ENCODE measurements at places on chromosomes 3 and 15. TPM values are rescaled to one million over a fixed set of nuclear protein-coding genes. Genes with fewer than 3 reads are reported as not detected.

DNA sequence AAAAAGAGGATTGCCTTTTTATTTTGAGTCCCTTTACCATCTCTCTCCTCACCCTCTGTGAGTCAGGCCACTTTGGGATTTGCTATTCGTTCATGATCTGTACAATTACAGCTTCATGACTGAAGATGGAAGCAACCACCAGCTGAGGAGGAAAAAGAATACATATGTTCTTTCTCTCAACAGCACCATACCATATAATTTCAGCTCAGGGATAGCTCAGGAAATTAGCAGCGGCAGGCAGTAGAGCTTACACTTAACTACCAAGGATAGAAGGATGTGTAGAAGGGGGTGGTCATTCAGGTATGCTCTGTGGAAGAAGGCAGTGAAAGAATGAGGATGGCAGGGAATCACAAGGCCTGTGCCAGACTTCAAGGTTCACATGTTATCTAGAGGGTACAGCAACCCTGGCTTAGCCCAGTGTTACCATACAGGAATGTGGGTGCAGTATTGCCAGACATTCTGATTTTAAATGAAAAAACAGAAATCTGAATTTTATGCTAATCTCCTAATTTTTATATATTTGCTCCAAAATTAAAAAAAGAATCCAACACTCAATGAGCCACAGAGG is 17.9 kb downstream of the PLS1 start:
- H3K4me1 ChIP-seq: no peaks in the 10 kb centered on the region
- no peak overlapping the region for H3K27ac ChIP-seq
- H3K36me3 ChIP-seq: no peaks in the 10 kb centered on the region
- no peak overlapping the region for H3K4me3 ChIP-seq
- DNase-seq: no peak

- no peaks in the 10 kb centered on the region for H3K27me3 ChIP-seq
- H3K27ac ChIP-seq: no peak overlapping the region
- no peak overlapping the region for H3K4me3 ChIP-seq
- peaks cover 59% of the 10 kb centered on the region for H3K36me3 ChIP-seq
These were observed 4.7 kb downstream of the ATRIP start for GRCh38 chr3:48451270-48451669.

DNA sequence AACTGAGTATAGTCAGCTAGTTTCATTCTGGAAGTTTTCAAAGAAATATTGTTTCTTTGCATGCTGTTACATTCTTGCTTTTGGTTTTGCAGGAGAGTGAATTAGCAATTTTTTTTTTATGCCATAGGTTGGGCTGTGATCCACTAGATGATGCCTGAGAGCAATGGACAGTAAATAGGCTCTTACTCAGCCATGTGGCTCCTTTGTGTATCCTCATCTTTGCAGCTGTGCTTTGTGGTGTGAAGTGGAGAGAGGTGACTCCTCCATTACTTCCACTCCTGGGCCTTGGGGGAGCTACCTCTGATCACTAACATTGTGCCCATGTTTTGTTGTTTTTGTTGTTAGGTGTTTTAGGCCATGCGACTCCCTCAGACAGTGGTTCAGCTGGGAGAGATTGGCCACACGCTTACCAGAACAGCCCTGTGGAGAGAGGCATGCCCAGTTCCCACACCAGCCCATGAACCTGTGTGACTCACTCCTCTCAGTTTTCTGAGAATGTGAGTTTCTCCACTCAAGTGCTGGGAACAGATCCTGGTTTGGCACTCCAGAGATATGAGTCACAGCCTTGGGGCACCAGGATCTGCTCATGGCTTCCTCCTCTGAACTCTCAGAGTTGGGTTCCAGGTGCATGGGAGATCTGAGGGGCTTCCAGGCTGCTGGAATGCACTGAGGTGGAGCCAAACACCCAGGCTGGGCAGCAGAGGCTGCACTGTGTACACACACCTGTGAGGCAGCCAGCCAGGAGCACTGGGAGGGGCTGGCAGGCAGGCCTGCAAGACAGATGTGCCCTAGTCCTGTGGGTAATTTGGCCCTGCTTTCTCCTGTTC is 785.3 kb downstream of the ROBO2 start:
- no peak for DNase-seq
- H3K36me3 ChIP-seq: no peaks in the 10 kb centered on the region
- H3K27ac ChIP-seq: no peak overlapping the region
- H3K27me3 ChIP-seq: no peaks in the 10 kb centered on the region
- no peak overlapping the region for H3K4me3 ChIP-seq
- no peaks in the 10 kb centered on the region for H3K4me1 ChIP-seq

DNA sequence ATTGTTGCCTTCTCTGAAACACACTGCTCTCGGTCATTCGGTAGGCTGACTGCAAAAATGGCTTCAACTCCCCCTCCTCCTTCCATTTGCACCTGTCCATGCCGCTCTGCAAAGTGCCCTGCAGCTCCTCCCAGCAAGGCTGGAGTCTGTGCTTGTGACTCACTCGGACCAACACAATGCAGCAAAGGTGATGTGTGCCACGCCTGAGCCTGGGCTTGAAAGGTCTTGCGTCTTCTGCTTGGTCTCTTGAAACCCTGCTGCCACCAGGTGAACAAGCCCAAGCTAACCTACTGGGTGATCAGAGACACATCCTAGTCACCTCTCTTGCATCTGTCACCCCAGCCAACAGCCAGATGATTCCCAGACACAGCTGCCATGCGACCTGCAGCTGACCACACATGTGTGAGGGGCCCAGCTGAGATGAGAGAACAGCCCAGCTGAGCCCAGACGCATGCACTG is 71.1 kb downstream of the MGLL start:
- no peaks in the 10 kb centered on the region for H3K36me3 ChIP-seq
- H3K4me3 ChIP-seq: no peak overlapping the region
- peaks cover 2% of the 10 kb centered on the region for H3K27me3 ChIP-seq
- peaks cover 40% of the 10 kb centered on the region for H3K4me1 ChIP-seq
- DNase-seq: no peak

DNA sequence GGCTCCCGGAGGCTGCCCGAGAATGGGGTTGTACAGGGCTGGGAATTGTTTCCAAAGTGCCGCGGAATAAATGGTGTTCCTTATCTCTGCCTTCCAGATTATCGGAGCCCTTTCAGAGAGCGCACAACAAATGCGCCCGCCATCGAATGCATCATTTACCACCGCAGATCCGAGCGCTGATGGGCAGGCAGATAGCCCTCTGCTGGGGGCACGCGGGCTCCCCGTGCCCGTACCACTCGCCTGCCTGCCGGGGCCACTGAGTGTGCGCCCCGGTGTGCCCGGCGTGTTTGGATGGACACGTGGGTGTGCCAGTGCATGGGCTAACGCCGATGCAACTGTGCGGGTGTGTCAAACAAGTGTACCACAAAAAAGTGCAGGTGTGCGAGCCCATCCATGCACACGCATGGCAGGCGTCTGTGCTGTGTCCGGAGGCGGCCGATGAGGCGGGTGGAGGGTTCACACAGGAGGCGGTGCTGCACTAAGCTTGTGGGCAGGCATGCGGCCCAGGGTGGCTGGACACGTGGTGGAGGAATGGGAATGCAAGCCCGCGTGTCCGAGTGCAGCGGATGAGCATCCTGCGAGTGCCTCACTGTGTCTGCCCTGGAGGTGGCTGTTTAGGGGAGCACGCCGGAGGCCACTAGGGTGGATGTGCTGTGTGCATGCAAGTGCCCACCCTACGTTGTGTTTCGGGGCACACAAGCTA is 3.8 kb upstream of the GATA2 start:
- DNase-seq: no peak
- peaks cover 61% of the 10 kb centered on the region for H3K27me3 ChIP-seq
- no peak overlapping the region for H3K27ac ChIP-seq
- H3K4me3 ChIP-seq: peak overlapping the region; percentile 71

- peak within 1 kb of the TSS; percentile 85 for H3K27ac ChIP-seq
- no peaks in the 10 kb centered on the region for H3K27me3 ChIP-seq
- peaks cover 18% of the 10 kb centered on the region for H3K36me3 ChIP-seq
- H3K4me3 ChIP-seq: peak within 1 kb of the TSS; percentile 95
These were observed at the start of gene ARHGEF3 for GRCh38 chr3:56801662-56802377. Gene ARHGEF3 (minus strand): TSS chr3:56801949. CDS start chr3:56801798, 151 bp downstream.

- H3K4me1 ChIP-seq: no peaks in the 10 kb centered on the region
- no peak overlapping the region for H3K27ac ChIP-seq
- DNase-seq: no peak
These were observed 497.8 kb upstream of the CNTN4 start for GRCh38 chr3:1600700-1601418.

DNA sequence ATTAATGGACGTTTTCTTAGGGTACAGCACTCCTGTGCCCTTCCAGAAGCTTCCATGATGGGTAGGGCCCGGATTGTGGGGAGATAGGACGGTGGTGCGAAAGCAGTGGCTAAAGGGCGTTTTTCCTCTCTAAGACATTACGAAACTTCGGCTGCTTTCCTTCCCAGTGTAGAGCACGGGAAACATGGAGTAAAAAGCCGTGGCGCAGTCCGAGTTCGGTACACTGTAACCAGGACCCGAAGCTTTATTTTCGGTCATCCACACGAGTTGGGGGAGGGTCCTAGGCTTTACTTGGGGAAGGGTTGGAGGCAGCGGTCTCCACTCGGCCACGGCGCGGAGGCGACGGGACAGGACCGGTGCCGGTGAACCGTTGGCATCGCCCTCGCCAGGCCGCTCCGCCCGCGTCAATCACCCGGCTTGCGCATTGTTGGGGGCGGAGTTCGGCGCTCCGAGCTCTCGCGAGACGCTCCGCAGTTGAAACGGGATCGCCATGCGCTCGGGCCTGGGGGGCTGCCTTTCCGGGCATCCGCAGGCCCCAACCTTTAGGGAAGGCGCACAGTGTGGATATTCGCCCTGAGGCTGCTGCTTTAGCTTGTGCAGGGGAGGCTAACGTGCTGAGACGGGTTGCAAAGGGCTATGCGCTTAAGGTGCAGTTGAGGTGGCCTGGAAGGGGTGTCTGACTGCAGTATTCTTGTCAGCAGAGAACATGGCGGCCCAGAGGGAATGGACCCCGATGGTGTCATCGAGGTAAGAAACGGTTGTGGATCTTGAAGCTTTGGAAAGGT is 546 bp downstream of the EIF4A2 start:
- peaks cover 58% of the 10 kb centered on the region for H3K36me3 ChIP-seq
- H3K27ac ChIP-seq: peak overlapping the region; percentile 99
- H3K27me3 ChIP-seq: no peaks in the 10 kb centered on the region
- H3K4me1 ChIP-seq: peaks cover 36% of the 10 kb centered on the region

DNA sequence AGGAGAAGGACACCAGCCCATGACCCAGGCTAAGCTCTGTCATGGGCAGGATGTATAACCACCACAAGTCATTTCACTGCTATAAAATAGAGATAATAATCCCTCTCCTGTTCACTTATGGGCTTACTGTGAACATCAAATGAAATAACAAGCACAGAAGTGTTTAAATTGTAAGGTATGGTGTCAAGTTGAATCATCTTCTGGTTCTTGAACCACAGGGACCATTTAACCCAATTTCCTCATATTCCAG is 44.3 kb upstream of the TLE3 start:
- peaks cover 34% of the 10 kb centered on the region for H3K4me1 ChIP-seq
- no peaks in the 10 kb centered on the region for H3K36me3 ChIP-seq

DNA sequence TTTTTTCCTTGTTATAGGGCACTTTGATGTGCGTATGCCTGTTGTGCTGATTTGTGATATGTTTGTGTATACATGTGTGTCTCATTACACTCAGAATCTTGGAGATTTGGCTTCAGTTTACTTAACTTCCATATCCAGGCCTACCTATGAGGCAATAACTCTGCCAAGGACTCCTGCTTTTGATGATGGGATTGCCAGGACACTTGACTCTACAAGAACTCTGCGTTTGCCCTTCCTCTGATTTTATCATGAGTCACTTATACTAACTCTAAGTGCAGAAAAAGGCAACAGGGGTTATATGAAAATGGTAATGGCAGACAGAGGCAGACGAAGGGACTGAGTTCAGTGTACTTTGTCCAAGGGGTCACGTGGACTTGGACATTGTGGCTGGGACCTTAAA is 33.6 kb downstream of the MCTP2 start:
- H3K36me3 ChIP-seq: peaks cover 55% of the 10 kb centered on the region
- no peaks in the 10 kb centered on the region for H3K27me3 ChIP-seq
- no peak overlapping the region for H3K27ac ChIP-seq
- H3K4me3 ChIP-seq: no peak overlapping the region

GRCh38 chr3:119826711-119827608 is 45.1 kb downstream of the NR1I2 start:
- peaks cover 13% of the 10 kb centered on the region for H3K36me3 ChIP-seq
- H3K4me1 ChIP-seq: no peaks in the 10 kb centered on the region
- DNase-seq: no peak
- no peaks in the 10 kb centered on the region for H3K27me3 ChIP-seq
- no peak overlapping the region for H3K4me3 ChIP-seq

- no peak for DNase-seq
- H3K27me3 ChIP-seq: no peaks in the 10 kb centered on the region
- no peaks in the 10 kb centered on the region for H3K36me3 ChIP-seq
- H3K4me3 ChIP-seq: no peak overlapping the region
- H3K4me1 ChIP-seq: peaks cover 3% of the 10 kb centered on the region
These were observed 229.6 kb downstream of the BBX start for GRCh38 chr3:107752202-107752990.

DNA sequence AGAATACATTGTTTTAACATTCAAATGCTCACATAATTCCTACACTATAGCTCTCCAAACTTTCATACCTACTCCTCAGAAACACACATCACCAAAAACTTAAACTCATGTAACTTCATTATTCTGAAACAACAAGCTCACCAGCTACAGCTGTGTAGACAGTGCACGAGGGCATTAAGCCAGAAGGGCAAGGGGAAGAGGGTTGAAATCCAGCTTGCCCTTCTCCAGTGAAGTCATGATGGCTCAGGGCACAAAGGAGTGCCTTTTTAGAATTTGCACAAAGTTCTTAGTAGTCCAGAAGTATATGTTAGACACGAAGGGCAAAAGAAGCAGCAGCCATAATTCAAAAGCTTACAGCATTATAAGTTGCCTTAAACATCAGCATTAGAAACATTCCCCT is 8.6 kb downstream of the SLC12A6 start:
- peaks cover 62% of the 10 kb centered on the region for H3K4me1 ChIP-seq
- H3K4me3 ChIP-seq: peak overlapping the region; percentile 57
- H3K27ac ChIP-seq: peak overlapping the region; percentile 88
- peaks cover 5% of the 10 kb centered on the region for H3K36me3 ChIP-seq
- DNase-seq: no peak

GRCh38 chr15:90599644-90600043 is 69.9 kb downstream of the CRTC3 start:
- no peak for DNase-seq
- no peaks in the 10 kb centered on the region for H3K27me3 ChIP-seq
- peaks cover 79% of the 10 kb centered on the region for H3K36me3 ChIP-seq
- peaks cover 78% of the 10 kb centered on the region for H3K4me1 ChIP-seq
- peak overlapping the region; percentile 90 for H3K27ac ChIP-seq

GRCh38 chr3:64184621-64185020 is 40.6 kb downstream of the PRICKLE2 start:
- no peak overlapping the region for H3K4me3 ChIP-seq
- peaks cover 1% of the 10 kb centered on the region for H3K27me3 ChIP-seq
- H3K36me3 ChIP-seq: no peaks in the 10 kb centered on the region
- no peak overlapping the region for H3K27ac ChIP-seq

Gene TMC3
- not detected for total RNA-seq

Gene NUP210
- 143 TPM for total RNA-seq

Gene CYP1A1
- total RNA-seq: 0.48 TPM

Gene SH3BP5
- 15.0 TPM for total RNA-seq

Gene C3orf70
- 0.05 TPM for total RNA-seq

Data from activated T-helper 2 cell treated with anti-CD3 and anti-CD28 coated beads, Interferon-gamma antibody, Interleukin-2, Interleukin-4, amounts not matched to agents 10 μg/mL and 5 μg/mL and 100 μg/mL, durations not matched to agents 14 hours and 24 hours and 36 hours (primary cell).